CD8-positive, alpha-beta memory T cell (primary cell): ENCODE measurements at places on chromosomes 2 and 18.

DNA sequence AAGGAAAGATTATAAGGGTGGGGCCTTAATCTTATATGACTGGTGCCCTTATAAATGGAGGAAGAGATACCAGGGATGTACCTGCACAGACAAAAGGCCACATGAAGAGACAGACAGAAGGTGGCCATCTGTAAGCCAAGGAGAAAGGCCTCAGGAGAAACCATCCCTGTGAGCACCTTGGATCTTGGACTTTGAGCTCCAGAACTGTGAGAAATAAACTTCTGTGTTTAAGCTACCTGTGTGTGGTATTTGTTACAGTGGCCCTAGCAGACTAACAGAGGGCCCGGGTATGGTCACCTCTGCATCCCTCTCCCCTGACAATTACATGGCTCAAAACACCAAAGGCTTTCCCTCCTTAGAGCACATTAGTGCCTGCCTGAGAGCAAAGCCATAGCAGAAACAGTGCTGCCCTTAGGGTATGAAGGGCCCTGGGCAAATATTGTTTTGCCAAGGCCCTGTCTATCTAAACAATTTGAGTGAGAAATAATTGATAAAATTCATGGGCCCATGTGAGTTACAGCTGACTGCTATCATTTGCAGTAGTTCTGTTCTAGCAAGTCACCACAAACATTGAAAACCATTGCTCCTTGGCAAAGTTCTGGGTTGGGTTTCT lies 109.3 kb upstream of the MYCN start:
- DNase-seq = no peak

- DNase-seq = no peak
Measured at GRCh38 chr2:168457190-168457895, 1.3 kb downstream of the CERS6 start.

- DNase-seq = no peak
Measured at GRCh38 chr2:158131919-158132566, 30.4 kb downstream of the UPP2 start.

DNA sequence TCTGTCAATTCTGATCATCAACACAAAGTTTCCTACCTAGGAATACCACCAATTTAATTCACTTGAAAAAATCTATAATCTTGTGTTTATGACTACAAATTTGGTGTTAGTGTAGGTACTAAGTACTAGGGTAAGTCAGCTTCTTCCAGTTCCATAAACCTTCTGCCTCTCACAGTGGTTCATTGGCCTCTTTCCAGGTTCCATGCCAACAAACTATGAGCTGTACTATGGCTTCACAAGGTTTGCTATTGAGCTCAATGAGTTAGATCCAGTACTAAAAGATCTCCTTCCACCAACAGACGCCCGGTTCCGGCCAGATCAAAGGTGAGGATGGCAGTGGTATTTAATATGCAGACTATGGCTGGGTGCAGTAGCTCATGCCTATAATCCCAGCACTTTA lies 58.8 kb downstream of the PRKRA start:
- no peak for DNase-seq

DNA sequence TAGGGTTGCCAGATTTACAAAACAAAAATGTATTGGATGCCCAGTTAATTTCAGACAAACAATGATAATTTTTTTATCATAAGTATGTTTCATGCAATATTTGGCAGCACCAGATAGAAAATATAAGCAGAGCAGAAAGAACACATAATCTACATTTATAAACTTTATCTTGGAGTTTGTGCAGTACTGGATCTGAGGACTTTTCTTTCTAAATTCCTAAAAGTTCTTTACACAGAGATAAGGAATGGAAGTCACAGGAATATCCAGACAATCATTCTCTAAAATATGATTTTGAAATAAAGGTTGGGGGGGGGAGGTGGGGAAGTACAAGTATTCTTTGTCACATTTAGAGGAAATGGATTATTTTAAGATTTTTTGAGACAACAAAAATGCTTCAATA lies 28.8 kb upstream of the MC4R start:
- no peak for DNase-seq

- no peak for DNase-seq
Measured at GRCh38 chr18:50372743-50373142, 2.1 kb upstream of the SKA1 start.

DNA sequence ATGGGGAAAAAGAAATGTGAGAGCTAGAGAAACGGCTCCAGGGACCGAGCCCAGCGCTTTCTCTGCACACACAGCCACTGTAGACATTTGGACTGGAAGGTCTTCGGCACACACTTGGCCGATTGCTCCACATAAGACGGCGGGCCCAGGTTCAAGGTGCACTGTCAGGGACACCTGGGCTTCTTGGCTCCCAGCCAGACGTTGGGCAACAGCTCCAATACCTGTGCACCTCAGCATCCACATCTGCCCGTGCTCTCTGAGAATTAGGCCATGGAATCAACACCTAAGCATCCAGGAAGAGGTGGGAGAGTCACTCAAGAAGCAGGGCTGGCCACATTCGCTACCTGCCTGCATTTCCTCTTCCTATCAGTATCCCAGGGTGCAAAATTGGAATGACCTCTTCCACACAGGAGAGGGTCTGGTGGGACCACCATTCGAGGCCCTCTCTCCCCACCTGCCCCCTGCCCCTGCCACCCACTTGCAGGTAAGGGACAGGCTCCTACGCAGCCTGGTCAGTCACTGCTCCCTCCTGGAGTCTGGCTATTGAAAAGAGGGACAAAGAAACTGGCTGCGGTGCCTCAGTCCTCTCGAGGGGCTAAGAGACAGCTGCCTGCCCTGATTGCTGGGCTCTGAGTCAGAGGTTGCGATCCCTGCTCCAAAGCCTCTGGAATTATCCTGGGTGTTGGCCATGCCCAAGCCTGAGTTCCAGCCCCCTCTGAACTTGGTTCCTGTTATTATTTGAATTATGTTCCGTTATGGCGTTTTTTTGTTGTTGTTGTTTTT lies 40.1 kb upstream of the TAF1B start:
- DNase-seq = no peak

DNA sequence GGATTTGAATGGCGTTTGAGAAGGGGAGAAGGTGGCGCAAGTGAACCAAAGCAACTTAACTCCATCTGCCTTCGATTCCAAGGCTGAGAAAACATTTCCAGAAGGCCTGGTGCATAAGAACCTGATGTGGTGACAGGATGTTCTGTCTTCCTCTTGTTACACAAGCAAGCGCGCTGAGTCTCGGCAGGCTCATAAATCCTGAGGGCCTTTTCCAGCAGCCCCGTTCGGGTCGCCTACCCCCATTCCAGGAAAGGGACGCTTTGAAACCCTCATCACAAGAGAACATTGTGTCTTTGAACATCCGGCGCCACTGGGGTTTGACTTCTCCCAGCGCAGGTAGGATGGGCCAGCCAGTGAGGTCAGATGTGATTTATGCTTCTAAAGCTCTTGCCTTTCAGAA lies 403.5 kb downstream of the SETBP1 start:
- DNase-seq = no peak

GRCh38 chr2:227410191-227410590 lies 22.4 kb upstream of the SCYGR1 start:
- no peak for DNase-seq

- DNase-seq = no peak
Measured at GRCh38 chr2:217799563-217800432, 203.0 kb downstream of the TNS1 start.

DNA sequence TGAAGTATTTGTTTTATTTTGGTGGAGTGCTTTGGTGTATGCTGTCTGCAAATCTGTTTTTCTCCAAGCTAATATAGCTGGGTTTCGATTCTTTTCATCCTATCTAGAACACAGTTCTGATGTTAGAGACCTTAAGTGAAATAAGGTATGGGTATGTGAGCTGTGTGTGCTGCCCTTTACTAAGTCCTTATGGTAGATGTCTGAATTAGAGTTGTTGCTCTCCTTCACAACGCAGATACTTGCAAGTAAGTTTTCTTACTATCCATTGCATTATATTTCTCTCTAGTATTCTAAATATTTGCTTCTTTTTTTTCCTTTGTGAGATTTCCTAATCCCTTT lies 38.6 kb downstream of the AGFG1 start:
- no peak for DNase-seq

GRCh38 chr18:51188024-51188701 lies 9.3 kb downstream of the MEX3C start:
- DNase-seq = no peak

GRCh38 chr18:3845161-3845560 lies 395.2 kb downstream of the TGIF1 start:
- no peak for DNase-seq

- no peak for DNase-seq
Measured at GRCh38 chr2:6940820-6941219, 23.6 kb downstream of the RNF144A start.

- DNase-seq = no peak
Measured at GRCh38 chr18:21391074-21391673, 149.1 kb downstream of the GREB1L start.

GRCh38 chr2:79782576-79783452 lies 270.0 kb downstream of the CTNNA2 start:
- DNase-seq = no peak

GRCh38 chr2:104033399-104033798 lies 820.5 kb upstream of the POU3F3 start:
- DNase-seq = no peak

GRCh38 chr2:135913727-135914365 lies 37.6 kb upstream of the MCM6 start:
- DNase-seq = peak; percentile 20

GRCh38 chr2:233273120-233273519 lies 21.6 kb downstream of the ATG16L1 start:
- DNase-seq = no peak

DNA sequence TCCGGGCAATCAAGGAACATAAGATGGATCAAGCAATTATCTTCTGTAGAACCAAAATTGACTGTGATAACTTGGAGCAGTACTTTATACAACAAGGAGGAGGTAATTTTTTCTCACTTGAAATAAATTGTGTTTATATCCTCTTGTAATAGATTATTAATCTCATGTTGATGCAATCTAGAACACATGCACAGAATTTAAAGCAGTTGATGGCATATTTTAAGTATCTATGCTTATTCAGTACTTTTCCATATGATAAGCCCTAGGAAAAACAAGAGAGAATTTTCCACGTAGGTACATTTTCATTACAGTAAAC lies 31.8 kb downstream of the DDX1 start:
- no peak for DNase-seq

- DNase-seq = no peak
Measured at GRCh38 chr2:66661253-66662173, 226.6 kb downstream of the MEIS1 start.

DNA sequence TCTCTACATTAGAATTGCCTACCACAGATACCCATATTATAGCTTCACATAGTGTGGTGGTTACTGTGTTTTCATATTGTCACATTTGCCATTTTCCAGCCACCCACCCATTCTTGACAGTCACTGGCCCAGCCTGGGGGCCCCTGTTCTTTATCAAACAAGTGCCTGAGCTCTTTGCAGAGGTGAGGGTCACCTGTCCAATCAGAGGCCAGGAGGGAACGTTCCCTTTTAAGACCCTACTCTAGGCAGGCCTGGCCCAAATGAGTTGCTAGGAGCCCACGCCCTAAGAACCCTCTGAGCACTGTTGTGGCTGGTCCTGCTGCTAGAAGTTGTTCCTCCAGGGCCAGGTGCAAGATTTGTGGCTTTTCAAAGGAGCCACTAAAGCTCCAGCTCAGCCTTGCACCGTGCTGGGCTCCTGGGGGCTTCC lies 5.2 kb downstream of the IL37 start:
- DNase-seq = peak; percentile 47
